ENCODE measurements at places on chromosomes 3 and 15.

- DNase-seq = no peak
These were observed 854.2 kb downstream of the SI start for GRCh38 chr3:164224126-164224525.

DNA sequence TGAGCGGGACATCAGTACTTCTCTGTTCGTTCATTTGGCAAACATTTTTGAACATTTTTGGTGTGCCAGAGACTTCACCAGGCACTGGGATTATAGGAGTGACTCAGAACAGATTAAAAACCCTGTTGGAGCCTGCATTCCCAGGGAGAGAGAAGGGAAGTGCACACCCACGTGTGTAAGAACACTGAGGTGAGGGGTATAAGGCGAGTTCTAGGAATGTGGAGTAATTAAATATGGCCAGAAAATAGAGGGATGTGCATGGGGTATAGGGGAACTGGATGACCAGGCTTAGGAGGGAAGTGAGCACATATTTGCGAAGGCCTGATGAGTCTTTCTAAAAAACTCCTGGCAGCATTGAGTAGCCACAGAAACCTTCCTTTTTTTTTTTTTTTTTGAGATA is 401.2 kb upstream of the C2CD4B start:
- no peak for DNase-seq

GRCh38 chr3:133089906-133090485 is 51.8 kb downstream of the TMEM108 start:
- DNase-seq = no peak

GRCh38 chr15:88513195-88513594 is 33.3 kb downstream of the DET1 start:
- no peak for DNase-seq

- DNase-seq = no peak
These were observed 4.5 kb upstream of the WWTR1 start for GRCh38 chr3:149662240-149662887.

GRCh38 chr15:36498401-36498800 is 81.0 kb upstream of the CDIN1 start:
- DNase-seq = no peak

- DNase-seq = no peak
These were observed 220.2 kb downstream of the NTRK3 start for GRCh38 chr15:88036154-88036839.

DNA sequence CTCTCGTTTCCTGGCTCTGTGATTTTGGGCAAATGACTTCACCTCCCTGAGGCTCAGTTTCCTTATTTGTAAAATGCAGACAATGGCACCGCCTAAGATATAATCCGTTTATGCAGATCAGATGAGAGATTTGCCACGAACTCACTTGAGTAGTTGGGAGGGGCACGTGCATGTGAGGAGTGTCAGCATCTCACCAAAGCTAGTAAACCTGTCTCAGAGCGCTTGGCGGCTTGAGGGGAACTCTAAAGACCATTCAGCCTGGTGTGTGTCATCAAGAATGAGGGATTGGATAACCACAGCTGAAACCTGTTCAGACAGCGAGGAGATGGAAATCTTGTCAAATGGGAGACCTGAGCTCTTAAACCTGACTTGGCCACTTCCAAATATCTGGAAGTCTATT is 48.7 kb downstream of the BDH1 start:
- DNase-seq = no peak

DNA sequence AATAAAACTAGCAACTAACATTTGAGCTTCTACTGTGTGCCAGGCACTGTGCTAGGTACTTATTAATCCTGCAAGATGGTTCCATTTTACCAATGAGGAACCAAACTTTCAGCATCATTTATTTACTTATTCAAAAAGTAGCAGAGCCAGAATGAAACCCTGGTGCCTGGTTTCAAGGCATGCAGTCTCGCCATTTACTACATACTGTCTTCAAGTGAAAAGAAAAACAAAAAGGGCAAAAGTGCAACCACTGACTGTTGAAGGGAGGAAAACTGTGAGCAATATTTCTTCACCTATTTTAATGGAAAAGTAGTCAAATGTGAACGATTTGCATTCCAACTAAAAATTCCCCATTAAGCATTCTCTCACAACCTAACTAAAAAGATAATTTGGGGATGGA is 8.7 kb downstream of the DCUN1D1 start:
- no peak for DNase-seq

DNA sequence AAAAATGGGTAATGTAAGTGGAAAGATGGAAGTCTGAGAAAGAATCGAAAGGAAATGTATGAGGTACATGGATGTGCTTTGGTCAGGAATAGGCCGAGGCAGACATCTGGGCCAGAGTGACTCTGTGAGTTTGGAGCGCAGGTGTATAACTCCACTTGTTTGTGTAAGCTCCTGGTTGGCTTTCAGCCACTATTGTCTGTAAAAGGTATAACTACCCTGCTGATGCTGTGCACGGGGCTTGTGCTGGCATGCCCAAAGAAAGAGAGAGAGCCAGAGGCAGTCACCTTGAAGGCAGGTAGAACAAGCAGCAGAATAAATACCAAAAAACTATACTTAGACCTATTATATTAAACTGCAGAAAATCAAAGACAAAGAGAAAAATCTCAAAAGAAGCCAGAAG is 32.7 kb upstream of the CD96 start:
- peak; percentile 97 for DNase-seq

DNA sequence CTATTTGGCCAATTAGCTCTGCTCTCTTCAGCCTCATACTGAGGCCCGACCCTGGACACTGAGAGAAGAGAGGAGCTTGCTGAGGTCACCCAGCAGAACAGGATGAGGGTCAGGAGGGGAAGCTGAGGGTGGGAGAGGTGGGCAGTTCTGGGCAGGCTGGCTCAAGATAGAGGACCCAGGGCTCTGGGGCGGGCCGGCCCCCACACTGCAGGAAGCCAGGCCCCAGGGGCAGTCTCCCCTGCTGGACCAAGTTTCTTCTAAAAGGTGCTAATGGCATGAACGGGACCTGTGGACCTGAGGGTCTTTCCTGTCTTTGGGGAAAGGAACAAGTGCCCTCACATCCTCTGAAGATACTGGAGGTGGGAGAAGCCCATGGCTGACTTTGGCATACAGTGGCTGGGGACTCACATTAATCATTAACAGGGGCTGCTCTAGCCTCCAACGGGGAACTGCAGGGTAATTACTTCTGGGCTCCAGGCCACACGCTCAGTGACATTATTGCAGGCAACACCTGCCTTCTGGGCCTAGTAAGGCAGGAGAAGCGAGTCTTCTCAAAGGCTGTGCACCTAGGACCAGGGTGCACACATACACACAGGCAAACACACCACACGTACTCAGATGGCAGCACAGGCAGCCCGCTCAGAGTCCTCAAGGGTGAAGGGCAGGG is 10.6 kb downstream of the HCN4 start:
- DNase-seq = no peak

DNA sequence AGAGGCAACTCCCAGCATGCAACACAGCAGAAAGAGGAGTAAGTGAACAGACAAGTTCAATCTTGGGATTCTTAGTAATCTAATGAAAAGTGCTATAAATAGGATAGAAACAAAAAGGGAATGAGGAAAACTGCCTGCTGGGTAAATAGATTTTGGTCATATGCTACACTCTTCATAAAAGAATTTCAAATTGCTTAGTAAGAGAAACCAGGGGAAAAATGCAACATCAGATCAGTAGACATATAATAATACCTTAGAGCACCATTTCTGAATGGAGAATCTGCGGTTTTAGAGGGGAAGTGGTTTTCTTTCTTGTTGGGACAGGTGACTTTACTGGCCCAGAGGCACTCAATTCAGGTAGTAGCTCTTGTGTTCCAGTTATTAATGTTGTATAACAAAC is 13.4 kb upstream of the TBC1D5 start:
- DNase-seq = no peak

DNA sequence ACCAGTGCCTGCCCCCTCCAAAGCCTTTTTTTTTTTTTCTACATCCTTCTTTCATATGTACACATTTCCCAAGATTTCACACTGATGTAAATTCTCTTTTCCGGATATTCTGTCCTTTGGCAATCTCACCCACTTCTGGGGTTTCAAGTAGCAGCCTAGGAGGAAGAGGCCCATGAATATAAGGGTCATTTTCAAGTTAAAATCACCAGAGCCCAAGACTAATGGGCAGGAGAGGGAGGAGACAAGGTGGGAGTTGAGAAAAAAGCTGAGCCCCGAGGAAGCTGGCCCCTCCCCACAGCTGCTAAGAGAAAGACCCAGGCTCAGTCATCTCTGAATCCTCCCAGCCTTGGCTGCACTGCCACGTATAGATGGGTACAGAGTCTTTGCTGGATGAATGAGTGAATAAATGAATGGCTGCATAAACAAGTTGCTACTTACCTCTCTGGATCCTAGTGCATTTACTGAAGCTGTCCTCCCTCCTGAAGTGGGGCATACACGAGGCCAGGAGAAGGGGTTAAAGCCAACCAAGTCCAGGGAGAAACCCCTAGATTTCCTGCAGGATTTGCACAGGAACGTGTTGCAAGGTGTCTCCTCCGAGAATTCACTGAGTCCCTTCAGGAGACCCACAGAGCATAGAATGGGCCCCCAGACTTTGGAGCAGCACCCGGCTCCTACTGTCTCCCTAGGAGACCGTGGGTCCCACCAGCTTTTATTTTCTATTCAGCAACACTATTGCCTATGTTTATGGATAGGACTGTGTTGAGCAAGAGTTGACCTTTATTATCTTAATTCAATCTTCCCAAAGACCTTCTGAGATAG is 100.8 kb upstream of the LIPC start:
- no peak for DNase-seq

DNA sequence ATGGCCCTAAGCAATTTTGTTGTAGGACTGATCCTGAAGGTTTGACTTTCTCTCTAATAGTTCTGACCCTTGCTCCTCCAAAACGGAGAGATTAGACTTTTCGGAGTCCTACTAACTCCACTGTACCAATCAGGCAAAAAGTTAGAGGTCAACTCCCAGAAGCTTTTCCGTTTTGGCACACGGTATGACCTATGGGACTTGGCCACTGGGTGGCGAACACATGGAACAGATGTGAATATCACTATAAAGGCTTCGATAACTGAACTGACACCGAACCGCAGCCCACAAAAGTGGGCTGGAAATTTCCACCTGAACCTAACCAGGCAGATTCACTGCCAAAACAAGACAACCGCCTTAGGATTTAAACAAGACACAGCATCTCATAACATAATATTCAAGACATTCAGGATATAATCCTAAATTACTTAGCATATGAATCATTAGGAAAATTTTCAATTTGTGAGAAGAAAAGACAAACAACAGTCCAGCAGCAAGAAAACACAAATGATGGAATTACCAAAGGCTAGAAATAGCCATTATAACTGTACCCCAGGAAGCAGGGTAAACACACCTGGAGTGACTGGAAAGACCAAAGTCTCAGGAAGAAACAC is 12.2 kb upstream of the TM2D3 start:
- DNase-seq = no peak

DNA sequence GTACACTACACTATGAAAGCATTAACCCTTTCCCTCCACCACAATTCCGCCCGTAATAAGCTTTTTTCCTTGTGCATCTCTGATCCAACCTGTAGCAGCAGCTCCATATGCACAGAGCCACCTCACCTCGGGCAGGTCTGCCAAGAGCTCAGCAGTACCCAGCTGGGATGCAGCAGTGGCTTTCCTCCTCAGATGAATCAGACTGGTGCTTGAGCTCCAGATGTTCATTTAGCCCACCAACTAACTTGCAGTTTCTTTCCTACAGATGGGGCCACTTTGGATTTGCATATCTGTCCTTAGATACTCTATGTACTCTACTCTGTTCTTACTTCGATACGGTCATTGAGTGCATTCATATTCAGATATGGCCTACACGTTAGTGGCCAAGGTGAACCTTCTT is 14.8 kb upstream of the FSIP1 start:
- peak; percentile 50 for DNase-seq

DNA sequence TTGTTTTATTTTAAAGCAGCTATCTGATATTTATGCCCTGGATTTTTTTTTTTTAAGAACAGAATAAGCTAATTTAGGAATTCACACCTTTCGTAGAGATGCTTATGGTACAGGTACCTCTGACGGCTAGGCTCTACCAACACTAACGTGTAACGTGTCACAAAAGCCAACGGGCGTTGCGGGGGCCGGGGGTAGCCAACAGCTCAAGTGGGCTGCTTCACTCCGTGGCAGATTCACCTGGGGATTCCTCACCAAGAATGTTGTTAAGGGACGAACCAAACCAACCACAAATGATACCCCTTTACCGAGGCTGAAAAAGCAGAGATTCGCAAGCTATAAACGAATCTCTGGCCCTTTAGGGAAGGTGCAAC is 1.0 kb downstream of the TMCC1 start:
- no peak for DNase-seq

GRCh38 chr3:41247055-41248004 is 48.0 kb downstream of the CTNNB1 start:
- DNase-seq = no peak

GRCh38 chr15:75349851-75350588 is 3.2 kb downstream of the NEIL1 start:
- no peak for DNase-seq

DNA sequence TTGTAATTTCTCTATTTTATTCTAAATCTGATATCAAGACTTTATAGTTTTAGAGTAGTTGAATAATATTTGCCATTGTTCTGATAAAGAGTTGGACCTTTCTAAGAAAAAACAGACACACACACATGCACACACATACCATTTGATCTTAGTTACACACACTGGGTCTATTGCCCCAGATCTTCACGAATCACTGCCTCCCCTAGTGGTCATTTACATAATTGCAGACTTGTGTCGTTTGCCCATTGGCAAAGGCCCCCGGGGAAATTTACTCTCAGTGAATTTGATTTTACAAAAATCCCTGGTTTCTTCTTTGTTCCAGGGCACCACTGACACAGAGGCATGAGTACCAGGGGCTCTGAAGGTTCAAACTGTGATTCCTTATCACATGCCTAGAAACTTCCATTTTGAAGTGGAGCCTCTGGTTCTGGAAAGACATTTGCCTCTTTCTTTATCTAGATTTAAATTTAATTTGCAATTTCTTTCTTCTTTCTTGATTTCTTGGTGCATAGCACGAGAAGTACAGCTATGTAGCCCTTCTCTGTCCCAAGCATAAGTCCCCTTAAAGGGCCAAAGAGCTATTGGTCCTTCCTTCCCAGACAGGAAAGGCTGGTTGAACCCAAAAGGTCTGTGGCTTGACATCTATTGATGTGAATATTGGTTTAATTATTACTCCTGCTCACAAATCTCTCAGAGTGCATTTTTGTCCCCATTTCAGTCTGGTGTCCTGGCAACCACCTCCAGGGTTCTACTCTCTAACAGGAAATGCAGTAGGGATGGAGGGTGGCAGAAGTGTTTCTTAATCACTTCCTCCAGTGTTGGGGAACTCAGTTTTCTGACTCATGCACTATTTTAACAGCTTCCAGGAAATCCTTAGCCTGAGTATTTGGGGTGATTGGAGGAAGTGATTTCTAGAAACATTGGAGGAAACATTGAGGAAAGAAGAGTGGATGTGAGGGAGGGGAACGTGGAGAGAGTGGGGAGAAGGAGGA is 32.4 kb upstream of the SLC6A11 start:
- DNase-seq = peak; percentile 1

GRCh38 chr3:46895204-46895660 is 17.7 kb downstream of the PTH1R start:
- no peak for DNase-seq

GRCh38 chr3:150540991-150541390 is 5.3 kb downstream of the SERP1 start:
- no peak for DNase-seq

All from NCI-H2171 treated with DMSO at 0.1 percent for 48 hours (cell line).